ENCODE measurements at places on chromosomes 2 and 18.

GRCh38 chr2:15559379-15560139 is 1.6 kb downstream of the NBAS start:
- no peak for DNase-seq

DNA sequence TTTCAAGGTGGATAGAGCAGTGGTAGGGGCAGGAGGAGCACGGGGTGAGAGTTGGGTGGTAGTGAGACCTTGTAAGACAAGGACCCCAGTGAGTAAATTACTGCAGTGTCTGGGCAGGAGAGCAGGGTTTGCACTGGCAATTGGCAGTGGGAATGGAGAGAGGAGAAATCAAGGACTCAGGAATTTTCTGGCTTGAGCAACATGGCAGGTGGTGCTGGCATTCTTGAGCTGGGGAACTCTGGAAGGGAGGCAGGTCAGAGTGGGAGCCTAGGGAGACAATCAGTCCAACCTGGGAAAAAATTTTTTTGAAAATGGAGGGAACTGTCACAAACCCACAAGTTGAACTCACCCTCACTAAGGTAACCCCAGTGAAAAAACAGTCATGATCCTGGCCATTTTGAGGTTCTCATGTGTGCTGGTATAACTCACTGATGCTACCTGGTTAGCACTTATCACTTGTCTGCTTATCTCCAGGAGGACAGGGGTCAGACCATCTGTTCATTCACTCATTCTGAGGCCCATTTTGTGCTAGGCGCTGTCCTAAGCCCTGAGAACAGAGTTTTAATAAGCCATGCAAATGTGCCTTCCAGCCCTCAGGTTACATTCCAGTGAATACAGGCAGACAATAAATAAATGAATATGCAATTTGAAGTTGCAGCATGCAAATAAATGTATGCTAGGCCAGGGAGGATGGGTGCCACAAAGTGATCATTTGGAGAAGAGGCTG is 92.2 kb upstream of the SEC11C start:
- peak; percentile 41 for DNase-seq

DNA sequence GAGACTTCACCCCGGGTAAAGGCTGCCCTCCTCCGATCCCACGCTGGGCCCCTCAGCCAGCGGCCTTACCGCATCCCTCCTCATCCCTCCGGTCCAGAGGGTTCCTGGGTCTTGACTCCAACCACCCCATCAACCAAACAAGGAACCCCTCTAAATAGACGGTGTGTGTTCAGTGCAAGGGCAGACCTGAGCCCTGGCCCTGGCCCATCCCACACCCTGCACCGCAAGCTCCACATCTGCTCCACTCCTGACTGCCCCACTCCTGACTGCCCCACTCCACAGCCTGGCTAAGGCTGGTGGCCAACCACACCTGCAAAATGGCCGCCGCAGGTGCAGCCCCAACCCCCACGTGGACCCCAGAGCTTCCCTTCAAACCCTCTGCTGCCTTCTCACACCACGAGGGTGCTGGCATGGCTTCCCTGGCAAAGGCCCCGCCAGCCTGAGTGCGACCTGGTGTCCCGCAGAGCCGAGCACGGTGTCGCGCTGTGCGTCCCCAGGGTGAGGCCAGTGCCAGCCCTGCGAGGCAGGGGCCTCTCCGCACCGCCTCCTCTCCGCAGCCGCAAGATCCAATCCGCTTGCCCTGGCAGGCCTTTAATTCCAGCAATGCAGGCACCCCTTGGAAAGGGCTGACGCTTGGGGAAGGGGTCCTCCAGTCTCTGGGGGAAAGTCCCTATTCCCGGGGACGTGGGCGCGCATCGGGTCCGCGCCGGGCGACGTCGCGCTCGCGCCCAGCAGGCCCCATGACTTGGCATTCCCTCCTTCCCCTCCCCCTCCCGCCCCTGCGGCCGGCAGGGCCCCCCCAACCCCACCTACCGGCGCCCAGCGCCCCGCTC is 1.5 kb downstream of the KIF1A start:
- DNase-seq, result peak; percentile 83

- no peak for DNase-seq
These were observed 56.7 kb upstream of the FHL2 start for GRCh38 chr2:105455488-105456003.

- DNase-seq, result no peak
These were observed 18.3 kb upstream of the NEDD4L start for GRCh38 chr18:58025733-58026132.

Data from mesenteric fat pad (tissue), 1 donor.